SHP77 (cell line): ENCODE measurements at places on chromosomes 6 and 20.

DNA sequence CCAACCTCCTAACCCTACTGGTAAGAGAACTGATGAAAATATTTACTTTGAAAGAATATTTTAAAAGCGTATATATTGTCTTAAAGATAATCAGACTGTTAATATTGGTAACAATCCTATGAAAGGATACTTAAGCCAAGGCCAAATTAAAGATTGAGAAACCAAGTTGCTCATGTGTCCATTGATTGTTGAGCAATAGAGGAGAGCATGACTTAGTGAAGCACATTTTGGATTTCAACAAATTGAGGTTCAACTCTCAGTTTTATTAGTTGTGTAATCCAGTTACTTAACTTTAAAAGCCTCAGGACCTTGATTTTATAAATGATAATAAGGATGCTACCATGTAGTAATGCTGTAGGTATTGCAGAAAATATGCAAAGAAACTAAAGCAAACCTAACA lies 56.8 kb downstream of the PRL start:
- DNase-seq = no peak

DNA sequence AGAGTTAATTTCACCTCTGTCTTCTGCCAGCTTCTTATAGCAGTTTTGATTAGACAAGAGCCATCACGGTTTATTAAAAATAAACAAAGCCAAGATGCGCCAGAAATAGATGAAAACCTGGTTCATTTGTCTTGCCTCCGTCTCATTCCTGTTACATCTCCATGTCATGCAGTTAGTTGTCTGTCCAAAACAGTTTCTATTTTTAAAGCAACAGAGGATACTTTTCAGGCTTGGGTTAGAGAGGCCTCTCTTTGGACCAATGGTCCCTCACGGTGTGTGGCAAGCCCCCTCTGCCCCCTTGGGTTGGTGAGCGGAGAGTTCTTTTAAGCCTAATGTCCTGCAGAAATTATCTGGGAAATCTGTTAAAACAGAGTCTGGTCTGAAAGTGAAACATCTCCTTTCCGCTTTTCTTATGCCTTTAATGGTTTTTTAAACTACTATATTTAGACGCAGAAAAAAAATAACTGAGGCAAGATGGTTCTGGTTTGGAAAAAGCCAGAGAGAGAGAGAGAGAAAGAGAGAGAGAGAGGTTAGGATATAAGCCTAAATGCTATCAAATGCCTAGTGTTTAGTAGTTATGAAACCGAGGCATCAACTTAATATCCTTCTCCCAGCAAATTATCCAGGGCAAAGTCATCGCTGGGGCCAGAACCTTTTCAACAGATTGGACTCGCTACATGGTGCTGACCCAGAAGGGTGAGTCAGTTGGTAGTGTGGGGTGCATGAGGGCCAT lies 64.5 kb downstream of the ZDHHC14 start:
- no peak for DNase-seq

DNA sequence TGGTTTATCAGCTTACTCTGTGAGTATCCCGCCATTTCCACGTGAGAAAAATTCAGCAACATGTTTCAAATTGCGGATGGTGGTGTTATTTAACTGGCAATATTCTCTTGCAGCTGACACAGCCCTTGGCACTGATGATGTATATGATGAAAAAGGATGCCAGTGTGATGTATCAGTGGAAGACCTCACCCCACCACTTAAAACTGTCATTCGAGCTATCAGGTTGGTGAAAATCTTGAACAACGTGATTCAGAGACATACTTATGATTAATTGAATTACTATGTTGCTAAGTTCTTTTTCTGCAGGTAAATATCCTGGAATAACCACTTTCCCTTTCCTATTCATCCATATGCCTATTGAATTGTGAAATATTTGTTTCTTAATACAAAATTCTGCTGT lies 55.7 kb downstream of the KHDC1L start:
- DNase-seq = no peak

- DNase-seq = no peak
Measured at GRCh38 chr20:37376324-37376723, 30.4 kb downstream of the SRC start.

DNA sequence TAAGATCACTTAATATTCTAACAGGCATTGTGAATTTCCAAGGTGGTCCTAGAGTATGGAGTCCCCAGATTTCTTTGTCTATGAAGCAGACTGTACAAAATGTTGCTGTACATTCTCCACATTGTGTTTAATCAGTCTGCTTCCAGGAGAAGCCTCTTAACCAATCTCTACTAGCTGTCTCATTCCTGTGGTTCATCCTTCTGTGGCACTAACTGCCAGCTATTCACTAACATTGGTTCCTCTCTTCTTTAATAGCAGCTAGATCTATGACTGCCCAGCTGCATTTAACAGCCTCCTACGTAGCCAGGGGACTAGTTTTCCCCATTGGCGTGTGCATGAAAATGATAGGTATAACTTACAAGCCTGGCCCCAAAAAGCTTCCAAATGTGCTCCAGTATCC lies 395.4 kb downstream of the SAMD5 start:
- no peak for DNase-seq

GRCh38 chr20:4141291-4142240 lies 126.2 kb upstream of the RNF24 start:
- no peak for DNase-seq

GRCh38 chr20:61424628-61425420 lies 172.8 kb downstream of the CDH4 start:
- DNase-seq = no peak

GRCh38 chr6:100998111-100998510 lies 117.0 kb upstream of the ASCC3 start:
- no peak for DNase-seq

DNA sequence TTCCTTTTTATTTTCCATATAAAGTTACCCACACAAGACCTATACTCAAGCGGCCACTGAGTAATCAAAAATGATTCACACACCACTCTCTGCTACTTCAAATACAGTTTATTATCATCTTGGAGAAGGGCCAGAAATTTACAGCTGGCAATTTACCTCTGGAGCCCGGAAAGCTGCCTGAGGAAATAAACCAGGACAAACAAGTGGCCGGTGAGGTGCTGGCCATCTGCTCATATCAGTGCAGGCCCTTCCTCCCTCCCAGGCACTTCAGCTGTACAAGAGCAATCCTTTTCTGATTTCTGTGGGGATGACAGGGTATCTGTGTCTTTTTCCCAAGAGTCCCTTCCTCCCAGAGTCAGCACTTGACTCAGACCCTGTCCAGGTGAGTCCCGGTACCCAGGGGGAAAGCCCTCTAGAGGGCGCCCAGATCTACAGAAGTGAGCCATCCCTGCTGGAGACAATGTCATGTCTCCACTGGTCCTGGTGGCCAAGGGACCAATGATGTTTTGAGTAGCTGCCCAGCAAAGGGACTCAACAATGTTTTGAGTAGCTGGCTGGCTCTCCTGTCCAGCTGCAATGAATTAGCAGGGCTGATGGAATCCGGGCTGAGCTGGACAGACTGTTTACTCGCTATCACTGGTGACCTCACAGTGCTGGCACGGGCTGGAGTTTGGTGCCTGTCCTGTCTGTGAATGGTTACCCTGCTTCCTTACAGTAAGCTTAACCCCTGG lies 23.6 kb downstream of the LRP11 start:
- peak; percentile 94 for DNase-seq

GRCh38 chr6:139334806-139335446 lies 39.5 kb downstream of the CITED2 start:
- DNase-seq = no peak

DNA sequence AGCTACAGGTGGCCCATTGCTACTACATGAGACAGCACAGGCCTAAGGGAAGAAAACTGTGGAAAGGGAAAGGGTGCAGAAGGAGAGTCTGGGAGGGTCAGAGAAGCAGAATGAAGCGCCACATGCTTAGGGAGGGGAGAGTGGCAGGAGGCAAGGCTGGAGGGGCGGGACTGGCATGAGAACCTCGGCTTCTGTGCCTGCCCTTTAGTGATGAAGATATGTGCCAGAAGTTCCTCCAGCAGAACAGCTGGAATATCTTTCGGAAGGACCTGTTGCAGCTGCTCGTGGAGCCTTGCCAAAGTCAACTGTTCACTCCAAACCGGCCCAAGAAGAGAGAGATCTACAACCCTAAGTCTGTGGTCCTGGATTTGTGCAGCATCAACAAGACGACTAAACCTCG lies 61.8 kb downstream of the CNBD2 start:
- no peak for DNase-seq

- no peak for DNase-seq
Measured at GRCh38 chr20:8744228-8744844, 324.6 kb upstream of the PLCB4 start.

- no peak for DNase-seq
Measured at GRCh38 chr6:15194453-15194852, 51.4 kb upstream of the JARID2 start.

DNA sequence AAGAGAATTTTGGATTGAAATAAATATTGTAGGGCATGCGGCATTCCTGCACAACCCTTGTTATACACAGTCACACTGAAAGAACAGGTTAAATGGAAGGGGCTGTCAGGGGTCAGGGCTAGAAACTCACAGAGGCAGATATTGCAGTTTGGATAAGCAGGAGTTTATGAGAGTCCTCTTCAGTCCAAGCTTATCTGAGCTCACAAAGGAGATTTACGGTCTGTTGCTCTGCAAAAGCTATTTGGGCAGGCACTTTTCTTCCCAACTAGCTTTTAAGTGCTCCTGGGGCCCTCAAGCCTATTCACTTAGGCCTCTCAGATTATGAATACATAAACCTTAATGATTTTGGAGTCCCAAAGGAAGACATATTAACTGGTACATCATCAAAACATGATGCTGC lies 156.2 kb downstream of the SOX4 start:
- no peak for DNase-seq

- DNase-seq = no peak
Measured at GRCh38 chr6:166618251-166618650, 8.8 kb downstream of the RPS6KA2 start.

DNA sequence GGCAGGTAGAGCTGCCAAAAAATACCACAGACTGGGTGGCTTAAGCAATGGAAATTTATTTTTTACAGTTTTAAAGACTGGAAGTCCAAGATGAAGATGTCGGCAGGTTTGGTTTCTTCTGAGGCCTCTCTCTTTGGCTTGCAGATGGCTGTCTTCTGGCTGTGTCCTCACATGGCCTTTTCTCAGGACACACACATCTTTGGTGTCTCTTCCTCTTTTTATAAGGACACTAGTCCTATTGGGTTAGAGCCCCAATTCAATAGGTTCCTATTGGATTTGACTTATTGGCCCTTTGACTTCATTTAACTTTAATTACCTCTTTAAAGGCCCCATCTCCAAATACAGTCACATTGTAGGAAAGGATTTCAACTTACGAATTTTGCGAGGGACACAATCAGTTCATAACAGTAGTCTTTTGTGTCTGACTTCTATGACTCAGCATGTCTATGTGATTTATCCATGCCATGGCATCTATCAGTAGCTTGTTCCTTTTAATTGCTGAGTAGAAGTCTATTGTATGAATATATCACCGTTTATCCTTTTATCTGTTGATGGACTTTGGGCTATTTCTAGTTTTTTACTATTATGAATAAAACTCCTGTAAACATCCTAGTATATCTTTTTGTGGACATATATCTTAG lies 11.0 kb upstream of the TCP11 start:
- no peak for DNase-seq

GRCh38 chr6:15017261-15017660 lies 228.6 kb upstream of the JARID2 start:
- no peak for DNase-seq

- DNase-seq = no peak
Measured at GRCh38 chr6:98547634-98548033, 286.7 kb upstream of the POU3F2 start.

DNA sequence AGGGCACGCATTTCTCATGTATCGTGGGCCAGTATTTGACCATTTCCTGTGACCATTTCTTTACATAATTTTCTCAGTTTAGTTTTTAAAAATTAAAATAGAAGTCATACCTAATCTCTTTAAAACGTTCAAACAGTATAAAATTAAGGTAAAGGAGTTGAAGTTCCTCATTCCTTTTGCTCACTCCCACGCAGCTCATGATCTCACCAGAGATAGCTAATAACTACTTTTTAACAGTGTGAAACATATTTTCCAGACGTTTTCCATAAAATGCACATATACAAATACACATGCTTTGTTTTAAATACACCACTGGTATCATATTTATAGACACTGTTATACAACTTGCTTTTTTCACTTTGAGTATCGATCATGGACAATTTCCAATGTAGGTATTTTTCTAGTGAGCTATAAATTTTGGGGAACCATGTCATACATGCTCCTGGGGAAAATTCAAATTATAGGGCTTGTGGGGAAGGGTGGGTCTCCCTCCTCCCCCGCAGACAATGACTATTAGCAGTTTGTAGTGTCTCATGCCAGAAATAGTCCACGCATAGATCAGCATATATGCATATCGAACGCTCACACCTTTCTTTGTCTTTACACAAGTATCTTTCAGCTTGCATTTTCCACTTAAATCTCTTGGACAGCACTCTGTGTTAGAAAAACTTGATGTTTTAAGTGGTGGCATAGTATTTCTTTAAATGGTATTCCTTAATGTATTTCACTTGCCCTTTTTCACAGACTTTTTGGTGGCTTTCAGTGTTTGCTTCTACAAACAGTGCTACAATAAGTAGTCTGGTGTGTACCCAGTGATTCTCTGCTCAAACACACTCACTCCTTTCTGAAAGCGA lies 145.5 kb upstream of the ZNF217 start:
- DNase-seq = no peak

DNA sequence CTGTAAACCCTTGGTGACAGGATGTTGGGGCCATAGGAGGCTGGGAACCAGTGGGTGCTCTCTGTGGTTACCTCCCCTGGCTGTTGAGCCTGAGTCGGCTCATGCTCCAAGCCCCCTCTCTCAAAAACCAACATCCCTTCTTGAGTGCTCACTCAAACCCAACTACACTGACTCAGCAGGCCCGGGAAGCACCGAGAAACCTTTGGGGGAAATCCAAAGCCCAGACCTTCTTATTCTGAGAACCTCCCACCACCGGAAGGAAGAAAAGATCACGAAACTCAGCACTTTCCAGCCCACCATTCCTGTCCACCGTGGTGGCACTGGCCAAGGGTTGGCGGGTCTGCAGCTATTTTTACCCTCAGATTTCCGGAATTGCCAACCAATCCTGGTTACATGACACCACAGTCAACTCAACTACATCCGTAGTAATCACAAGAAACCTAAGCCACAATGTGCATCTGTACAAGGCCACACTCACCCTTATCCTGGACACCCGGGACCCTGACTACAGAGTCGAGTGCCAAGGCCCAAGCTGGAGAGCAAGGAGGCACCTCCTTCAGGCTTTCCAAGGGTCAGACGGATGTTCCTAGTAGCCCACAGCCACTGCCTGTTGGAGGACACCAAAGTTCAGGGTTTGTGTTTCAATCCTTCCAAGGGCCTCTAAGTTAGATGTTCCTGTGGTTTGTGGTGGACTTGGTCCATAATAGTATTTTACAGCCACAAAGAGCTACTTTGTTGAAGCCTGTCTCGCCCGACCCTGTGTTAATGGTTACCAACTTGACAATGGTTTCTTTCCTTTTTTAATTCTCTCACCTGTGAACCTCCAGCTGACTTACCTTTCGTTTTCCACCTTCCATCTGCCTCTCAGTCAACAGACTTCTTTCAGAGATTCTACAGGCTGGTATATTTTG lies 317.0 kb downstream of the CDC5L start:
- no peak for DNase-seq

DNA sequence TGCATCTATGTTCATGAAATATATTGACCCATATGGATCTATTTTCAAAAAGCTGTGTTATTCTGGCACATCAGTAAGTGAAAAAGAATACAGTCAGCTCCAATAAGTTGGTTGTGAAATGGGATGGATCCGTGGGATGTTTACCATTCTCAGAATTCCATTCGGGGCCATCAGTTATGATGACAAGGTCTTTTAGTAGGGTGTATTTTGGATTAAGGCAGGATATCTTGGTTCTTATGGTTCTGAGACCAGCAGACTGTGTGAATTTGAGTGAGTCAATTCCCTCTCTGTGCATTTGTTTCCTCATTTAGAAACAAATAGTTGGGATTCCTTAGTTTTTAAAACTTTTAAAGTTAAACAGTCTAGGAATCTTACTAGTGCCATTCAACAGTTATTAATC lies 287.4 kb downstream of the CD109 start:
- no peak for DNase-seq
